Fibroblast of skin of right quadriceps (primary cell): ENCODE measurements at places on chromosomes 5 and 9.
A peak's percentile ranks its signal among the peaks of the same experiment; 100 is the strongest.

GRCh38 chr5:95223566-95224258, 61.2 kb downstream of the MCTP1 start:
- DNase-seq, result no peak

DNA sequence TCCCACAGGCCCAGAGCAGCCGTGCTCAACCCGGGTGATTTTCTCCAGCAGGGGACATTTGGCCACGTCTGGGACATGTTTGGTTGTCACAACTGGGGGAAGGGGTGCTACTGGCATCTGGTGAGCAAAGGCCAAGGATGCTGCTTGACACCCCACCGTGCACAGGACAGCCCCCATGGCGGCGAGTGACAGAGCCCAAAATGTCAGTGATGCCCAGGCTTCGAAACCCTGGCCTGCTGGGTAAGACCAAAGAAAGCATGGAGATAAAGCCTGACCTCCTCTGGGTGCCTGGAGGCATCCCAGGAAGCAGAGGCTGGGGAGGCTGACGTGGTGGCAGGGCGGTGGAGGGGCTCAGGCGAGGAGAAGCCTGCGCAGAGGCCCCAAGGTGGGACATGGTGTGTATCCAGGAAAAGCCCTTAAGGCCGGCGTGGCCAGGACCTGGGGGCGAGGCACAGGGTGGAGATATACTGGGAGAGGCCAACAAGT, 66.4 kb downstream of the ZNF354C start:
- no peak for DNase-seq

DNA sequence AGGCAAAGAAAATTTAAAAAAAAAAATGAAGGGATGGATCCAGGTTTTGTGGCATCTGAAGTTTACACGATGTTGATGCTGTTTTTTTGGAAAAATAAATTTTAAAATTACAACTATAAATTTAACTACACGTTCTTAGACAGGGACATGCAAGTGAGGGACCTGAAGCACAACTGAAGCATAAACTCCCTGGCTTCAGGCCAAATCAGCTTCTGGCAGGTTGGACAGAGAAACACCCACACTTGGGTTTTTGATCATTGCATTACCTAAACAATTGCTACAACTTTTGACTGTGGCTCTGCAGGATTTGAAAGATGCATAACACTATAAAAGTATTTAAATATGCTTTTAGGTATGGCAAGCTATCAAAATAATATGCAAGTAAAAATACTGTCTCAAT, 1318.3 kb upstream of the DMAC1 start:
- no peak for DNase-seq

- peak; percentile 35 for DNase-seq
Measured at GRCh38 chr5:96876292-96876850, at the start of gene ERAP2. Gene ERAP2, plus strand, starts transcription at chr5:96876500. Its CDS starts 3,186 bp downstream, at chr5:96879686.

DNA sequence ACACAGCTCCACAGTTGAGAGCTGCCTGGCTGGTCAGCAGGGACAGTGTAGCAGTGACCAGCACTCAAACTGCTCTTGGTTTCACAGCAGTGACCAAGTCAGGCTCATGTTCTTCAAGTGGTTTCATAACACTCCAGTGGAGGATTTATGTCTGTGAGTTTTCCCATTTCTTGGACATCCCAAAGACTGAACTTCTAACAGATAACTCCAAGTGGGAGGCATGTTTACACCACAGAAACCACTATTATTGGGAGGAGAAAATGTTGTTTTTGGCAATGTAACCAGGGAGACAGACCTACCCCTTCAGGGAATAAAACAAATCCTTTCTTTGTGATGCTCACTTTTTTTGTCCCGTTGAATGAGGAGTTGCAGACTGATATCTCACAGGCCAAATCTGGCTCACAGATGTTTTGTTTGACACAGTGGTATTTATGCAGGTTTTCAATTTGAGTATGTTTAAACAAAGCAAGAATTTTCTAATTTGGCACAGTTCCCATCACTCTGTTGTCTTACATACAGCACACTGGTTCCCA, 141.5 kb downstream of the RMI1 start:
- peak; percentile 57 for DNase-seq

DNA sequence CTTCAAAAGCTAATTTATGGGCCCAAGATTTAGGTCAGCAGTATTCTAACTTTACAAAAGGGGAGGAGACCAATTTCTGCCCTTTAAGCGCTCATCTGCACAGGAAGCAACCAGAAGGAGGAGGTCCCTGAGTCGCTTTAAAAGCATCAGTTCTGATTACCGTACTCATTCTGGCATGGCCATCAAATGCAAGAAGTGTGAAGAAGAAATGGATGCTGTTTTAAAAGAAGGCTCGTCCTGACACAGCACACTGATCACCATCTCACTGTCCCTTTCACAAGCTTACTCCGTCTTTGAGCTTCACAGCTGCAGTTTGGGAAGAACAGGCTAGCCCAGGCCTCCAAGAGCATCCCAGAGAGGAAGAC, 17.5 kb downstream of the ZNF608 start:
- DNase-seq, result no peak

DNA sequence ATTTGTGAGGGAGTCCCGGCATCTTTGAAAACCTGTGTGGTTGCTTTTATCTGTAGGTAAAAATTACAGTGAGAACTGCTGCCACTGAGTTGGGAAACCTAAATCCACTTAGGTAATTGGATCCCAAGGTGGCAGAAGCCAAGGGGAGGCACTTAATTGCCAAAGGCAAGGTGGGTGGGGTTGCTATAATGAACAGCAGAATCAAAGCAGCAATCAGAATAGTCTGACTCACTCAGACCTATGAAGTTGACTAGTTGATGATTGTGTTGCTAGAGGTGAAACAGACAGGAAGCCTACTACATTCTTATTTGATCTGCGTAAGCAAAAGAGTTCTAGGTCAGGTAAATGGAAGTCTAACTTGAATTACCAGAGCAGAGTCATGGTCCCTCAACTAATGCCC, 17.3 kb upstream of the BICD2 start:
- DNase-seq, result no peak

DNA sequence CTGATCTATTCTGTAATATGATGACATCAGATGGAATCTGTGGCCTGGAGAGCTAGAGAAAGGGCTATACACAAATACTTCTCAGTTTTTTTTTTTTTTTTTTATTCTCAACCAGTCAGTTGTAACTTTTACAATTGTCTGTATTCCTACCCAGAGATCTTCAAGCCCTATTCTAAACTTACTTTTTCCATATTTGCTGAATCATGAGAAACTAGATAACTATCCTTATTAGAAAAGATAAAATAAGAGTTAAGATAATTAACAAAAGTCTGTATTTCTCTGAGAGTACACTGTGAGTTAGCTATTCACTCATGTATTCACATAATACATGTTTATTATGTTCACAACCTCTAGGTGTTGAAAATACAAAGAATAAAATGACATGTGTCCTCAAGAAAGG, 1575.9 kb downstream of the EFNA5 start:
- no peak for DNase-seq

DNA sequence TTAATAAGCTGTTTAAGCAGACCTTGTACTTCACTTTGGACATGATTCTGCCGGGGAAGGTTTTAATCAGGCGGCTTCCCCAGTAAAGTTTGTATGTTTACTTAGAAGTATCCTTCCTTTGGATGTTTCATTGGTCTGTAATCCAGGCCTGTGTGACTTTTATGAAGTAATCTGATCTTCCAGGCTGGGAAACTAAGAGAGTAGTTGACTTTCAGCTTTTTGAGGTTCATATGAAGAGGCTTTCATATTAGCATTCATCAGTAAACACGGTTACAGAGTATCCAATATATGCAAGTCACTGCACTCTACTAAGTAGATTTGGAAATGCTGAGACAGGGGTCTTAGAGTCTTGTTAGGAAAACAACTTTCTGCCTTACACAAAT, 1.1 kb downstream of the DNAJC21 start:
- peak; percentile 24 for DNase-seq

DNA sequence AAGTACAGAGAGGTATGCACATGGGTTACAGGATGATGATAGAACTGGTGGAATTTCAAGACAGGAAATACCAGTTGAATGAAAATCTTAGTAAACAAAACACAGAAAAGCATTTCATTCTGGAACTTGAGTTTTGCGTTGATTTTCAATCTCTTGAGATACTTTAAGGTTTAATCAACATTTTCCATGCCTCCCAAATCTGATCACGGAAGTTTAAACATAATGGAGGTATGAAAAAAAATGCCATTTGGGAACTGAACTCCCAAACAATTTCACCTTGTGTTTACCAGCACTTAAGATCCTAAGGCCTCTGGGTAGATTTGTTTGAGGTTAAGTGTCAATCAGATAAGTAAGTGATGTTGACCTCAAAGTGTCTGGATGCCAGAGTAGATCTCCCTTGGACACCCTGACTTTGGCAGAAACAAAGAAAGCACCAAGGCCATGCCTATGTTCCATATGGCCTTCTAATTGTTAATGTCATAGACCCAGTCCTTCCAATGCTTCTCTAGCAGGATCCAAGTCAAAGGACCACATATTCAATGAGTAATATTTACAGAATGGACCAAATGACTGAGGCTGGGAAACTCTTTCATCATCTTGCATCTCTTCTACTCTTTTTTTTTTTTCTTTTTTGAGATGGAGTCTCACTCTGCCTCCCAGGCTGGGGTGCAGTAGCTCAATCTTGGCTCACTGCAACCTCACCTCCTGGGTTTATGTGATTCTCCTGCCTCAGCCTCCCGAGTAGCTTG, 216.9 kb downstream of the ARRDC3 start:
- DNase-seq, result peak; percentile 68

DNA sequence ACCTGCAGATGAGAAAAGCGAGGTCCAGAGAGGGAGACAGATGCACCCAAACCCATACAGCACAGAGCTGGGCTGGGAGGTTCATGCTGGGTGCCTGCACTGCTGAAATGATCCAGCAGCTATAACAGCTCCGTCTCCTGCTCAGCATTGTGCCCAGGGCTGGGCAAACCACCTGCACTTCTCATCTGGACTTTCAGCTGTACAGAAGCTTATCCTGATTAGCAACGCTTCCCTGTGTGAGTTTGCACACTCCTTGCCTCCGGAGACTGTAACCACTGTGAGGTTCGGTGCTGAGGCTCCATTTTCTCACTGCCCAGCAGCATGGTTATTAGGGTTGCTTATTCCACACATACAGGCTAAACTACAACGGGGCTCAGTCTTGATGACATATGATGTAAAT, 326.1 kb downstream of the ASTN2 start:
- DNase-seq, result no peak

- peak; percentile 7 for DNase-seq
Measured at GRCh38 chr5:154117930-154118329, 72.6 kb upstream of the GALNT10 start.
